ENCODE measurements at places on chromosomes 2 and 18. TPM values are rescaled to one million over a fixed set of nuclear protein-coding genes. Genes with fewer than 3 reads are reported as not detected.

DNA sequence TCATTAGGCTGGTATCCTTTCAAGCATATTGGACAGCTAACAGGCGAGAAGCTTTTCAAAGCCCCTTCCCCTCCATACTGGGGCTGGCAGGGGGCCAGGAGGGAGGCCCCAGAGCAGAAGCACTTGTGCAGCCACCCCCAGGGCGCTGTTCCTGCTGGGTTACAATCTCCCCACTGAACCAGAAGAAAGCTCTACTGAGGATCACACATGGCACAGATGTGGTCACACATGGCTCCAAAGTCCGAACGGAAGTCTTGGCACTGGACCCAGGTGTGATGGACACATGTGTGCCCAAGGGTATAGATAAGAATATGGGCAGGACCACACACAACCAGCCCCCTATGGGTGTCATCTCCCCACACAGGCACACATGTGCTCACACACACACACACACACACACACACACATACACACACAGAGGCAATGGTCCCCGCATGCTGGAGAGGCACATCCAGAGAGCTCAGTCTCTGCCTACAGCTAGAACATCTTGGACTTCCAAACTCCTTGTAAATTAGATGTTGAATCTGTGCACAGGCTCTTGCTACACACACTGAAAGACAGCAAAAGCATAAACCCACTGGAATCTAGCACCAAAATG, 56.4 kb downstream of the TTC32 start:
- H3K36me3 ChIP-seq = no peaks in the 10 kb centered on the region
- no peaks in the 10 kb centered on the region for H3K4me1 ChIP-seq
- H3K4me3 ChIP-seq = no peak overlapping the region
- H3K27me3 ChIP-seq = no peaks in the 10 kb centered on the region
- no peak overlapping the region for H3K27ac ChIP-seq

GRCh38 chr2:241895712-241896641, 26.4 kb downstream of the RTP5 start:
- no peak for DNase-seq
- H3K4me3 ChIP-seq = no peak overlapping the region
- H3K36me3 ChIP-seq = no peaks in the 10 kb centered on the region
- no peaks in the 10 kb centered on the region for H3K27me3 ChIP-seq
- H3K4me1 ChIP-seq = peaks cover 16% of the 10 kb centered on the region

GRCh38 chr2:120783371-120783791, 47.7 kb downstream of the GLI2 start:
- H3K4me3 ChIP-seq = no peak overlapping the region
- no peak overlapping the region for H3K27ac ChIP-seq
- DNase-seq = no peak
- H3K27me3 ChIP-seq = no peaks in the 10 kb centered on the region
- H3K4me1 ChIP-seq = no peaks in the 10 kb centered on the region
- H3K36me3 ChIP-seq = no peaks in the 10 kb centered on the region

DNA sequence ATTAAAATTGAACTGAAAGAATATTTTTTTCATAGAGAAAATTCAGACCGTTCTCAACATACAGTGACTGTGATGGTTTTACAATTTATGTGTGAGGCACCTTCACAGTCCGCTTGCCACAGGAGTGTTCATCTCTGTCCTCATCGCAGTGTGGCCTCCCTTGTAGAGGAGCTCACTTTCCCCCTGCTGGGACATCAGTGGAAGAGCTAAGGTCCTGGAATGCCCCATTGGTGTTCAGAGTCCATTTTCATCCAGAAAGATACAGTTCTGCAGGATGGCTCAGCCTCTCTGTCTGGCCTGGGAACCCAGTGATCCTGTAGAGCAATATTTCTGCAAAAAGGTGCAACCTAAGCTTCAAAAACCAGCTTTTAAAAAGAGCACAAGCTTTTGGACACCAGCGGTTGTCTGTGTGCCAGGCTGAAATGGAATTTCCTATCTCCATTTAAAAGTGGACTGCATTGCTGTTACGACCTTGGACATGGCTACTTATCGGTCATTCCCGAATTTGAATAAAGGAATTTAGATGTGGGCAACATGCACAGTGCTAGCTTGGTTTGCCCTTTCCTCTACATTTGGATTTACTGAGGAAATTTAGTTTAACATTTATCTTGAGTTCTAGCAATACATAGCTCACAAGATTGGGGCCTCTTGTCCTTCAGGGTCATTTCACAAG, 26.7 kb upstream of the FAM237A start:
- H3K4me3 ChIP-seq = no peak overlapping the region
- DNase-seq = no peak
- H3K36me3 ChIP-seq = no peaks in the 10 kb centered on the region
- H3K4me1 ChIP-seq = no peaks in the 10 kb centered on the region
- no peaks in the 10 kb centered on the region for H3K27me3 ChIP-seq

Gene DES
- 50.0 TPM for total RNA-seq

Data from liver (tissue), 10 donors.